ENCODE measurements at places on chromosomes 5 and 9.
A peak's percentile ranks its signal among the peaks of the same experiment; 100 is the strongest.

DNA sequence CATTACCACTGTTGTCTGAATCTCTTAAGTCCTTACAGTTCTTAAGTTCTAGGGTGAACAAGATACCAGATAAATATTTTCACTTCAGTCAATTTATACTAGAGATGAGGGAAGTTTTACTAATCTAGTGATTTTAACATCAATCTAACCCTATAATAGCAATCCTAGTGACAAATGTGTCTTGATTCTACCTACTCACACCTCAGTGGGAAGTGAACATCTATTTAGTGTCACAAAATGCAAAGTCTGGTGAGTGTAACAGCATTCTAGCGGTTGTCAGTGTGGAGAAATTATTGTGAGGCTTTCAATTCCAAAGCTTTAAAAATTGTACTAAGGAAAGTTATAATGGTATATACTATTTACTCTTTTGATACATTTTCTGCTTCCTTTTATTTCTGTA lies 225.8 kb upstream of the CYLC2 start:
- DNase-seq: no peak

DNA sequence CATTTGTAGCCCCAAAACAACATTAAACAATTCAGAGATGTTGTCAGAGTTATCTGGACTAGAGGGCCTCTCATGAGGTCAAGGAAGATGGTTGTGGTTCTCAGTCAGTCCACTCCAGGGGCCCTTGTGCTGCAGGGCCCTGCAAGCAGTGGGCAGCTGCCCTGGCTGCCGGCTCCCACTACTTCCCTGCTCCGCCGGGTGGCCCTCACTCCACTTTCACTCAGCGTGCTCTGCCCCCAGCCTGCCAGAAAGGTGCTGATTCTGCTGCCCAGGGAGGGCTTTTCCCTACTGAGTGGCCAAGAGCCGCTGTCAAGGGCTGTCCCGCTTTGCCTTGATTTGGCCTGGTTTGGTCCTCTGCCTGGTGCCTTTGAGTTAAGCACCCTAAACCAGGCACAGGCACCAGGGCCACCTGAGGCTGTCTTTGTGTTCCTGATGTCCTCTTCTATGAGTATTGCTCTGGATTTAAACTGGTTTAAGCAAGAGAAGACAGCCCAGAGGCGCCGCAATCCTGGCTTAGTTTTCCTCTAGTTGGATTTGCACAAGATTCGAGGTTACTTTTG lies 117.2 kb downstream of the GADD45G start:
- no peak for DNase-seq

DNA sequence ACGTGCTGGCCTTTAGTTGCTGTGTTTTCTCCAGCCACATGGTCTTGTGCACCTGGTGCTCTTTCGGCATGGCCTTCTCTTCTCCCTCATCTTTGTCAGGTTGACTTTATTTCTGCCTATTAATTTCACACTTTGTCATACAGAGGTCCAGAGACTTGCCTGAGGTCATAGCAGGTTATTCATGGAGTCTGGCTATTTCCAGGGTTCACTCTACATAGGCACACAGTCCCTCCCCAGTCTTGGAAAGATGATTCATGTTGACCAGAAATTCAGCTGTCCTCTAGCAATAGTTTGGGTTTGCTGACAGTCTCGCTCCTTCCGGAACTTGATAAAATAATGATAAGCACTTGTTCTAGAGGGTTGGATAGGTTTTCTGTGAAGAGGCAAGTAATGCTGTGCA lies 81.6 kb downstream of the ARHGAP26 start:
- no peak for DNase-seq

DNA sequence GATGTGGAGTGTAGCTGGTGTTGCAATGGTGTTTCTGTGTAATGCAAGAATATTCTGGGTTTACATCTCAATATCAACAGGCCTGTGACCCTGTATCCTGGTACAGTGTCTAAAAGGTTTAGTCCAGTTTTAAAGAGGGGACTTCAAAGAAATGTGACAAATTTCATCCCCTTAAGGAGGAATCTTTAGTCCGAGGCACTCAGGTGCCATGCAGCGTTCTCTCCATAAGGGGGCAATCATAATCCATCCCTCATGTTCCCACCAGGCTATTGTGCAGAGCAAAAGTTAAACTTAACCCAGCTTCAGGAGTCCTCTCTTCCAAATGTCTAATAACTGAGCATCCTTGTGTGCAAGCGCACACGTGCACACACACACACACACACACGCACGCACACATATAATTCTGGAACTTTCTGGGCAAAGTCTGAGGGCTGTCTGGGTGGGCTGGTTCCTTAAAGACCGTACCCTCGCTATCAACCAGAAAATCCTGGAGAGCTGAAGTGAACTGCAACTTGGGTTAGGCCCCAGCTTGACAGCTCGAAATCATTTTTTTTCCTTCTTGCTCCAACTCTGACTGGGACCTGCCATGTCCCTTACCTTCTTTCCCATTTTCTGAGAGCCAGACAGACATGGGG lies 46.0 kb downstream of the CRB2 start:
- DNase-seq: peak; percentile 9

DNA sequence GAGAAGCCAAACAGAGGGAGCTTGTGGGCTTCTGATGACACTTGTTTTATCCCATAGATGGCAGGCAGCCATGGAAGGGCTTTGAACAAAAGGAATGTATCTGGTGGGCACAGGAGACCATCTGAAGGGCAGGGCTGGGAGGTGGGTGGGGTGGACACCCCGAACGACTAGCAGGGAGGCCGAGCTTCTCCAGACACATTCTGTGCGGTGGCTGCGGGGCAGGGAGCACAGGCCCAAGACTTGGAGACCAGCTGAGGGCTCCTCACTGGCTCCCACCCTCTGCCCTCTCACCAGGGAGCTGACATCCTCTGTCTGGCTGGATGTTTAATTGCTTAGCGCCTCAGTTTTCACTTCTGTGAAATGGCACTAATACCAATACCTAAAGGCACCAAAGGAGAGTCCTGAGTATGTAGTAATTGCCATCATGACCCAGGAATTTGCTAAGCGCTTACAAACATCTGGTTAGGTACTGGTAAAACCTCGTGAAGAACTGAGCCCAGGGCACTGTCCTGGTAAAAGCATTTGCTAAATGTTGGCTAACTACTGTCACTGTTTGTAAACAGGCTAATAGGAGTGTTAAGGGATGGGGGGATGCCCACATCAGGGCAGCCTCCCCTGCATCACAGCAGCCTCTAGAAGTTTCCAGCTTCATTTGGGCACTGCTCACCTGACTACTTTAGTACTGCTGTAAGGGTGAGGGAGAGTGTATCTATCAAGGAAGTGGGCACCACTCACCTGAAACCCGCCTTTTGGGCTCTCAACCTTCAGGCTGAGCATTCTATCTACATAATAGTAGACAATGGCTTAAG lies 2.1 kb upstream of the PHF2 start:
- no peak for DNase-seq

DNA sequence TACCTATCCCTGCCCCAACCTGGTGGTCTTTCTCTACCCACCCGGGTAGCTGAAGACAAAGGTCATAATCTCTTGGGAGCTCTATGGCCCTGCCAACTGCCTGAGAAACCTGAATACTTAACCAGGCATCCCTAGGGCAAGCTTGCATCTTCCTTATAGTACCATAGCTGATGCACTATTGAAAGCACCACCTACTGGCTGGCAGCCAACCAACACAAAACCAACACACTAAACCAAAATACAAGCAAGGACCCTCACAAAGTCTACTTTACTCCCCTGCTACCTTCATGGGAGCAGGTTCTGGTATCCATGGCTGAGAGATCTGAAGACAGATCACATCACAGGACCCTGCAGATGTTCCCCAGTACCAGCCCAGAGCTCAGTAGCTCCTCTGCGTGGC lies 171.8 kb upstream of the TAS2R1 start:
- no peak for DNase-seq

Data from activated CD4-positive, alpha-beta T cell treated with anti-CD3 and anti-CD28 coated beads, Interleukin-2, amount 50 U/mL, for 48 hours (primary cell).